ENCODE measurements at places on chromosomes 4 and X.

- ATAC-seq, result no peak
These were observed 407 bp upstream of the ZC4H2 start for GRCh38 chrX:64976673-64977040.

GRCh38 chr4:56692576-56692975, 11.5 kb upstream of the HOPX start:
- ATAC-seq, result no peak

DNA sequence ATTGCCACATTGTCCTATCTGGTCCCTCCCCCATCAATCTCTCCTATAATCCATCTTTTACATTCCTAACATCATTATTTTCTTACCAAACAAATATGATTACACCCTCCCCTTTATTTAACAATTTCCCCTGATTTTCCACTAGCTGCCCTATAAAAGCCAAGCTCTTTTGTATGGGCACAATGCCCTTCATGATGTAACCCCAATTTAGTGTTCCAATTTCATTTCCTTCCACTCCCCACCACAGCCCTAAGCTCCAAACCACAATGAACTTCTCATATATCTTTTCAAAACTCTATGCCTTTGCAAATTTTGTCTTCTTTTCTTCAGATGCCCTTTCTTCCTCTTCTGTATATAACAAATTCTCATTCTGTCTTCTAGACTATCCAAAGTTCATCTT, 39.5 kb upstream of the PTPN13 start:
- no peak for ATAC-seq

DNA sequence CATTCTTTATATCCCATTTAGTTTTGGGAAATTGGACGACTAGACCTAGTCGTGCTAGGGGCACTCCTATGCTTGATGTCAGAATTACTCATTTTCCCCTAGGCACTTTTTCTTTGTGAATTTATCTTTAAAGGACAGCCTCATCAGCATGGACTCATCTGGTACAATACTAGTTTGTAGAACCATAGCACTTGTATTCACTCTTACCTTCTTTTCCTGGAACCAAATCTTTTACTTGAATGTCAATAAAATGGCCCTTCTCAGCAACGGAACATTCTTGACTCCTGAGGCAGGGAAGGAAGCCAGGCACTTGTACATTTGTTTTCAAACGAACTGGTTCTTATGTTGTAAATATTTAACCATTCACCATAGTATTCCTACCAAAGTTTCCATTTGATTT, 187.1 kb downstream of the SHROOM3 start:
- ATAC-seq, result no peak

DNA sequence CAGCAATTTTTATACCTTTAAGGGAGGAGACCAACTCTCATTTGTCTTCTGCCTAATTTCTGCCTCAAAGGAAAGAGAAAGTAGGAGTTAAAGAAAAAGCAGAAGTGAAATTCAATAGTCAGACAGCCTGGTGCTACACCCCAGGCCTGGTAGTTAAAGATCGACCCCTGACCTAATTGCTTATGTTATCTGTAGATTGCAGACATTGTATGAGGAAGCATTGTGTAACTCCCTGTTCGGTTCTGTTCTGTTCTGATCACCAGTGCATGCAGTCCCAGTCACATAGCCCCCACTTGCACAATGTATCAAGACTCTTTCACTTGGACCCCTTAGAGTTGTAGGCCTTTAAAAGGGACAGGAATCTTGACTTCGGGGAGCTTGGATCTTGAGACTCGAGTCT, 335.9 kb upstream of the AR start:
- no peak for ATAC-seq

DNA sequence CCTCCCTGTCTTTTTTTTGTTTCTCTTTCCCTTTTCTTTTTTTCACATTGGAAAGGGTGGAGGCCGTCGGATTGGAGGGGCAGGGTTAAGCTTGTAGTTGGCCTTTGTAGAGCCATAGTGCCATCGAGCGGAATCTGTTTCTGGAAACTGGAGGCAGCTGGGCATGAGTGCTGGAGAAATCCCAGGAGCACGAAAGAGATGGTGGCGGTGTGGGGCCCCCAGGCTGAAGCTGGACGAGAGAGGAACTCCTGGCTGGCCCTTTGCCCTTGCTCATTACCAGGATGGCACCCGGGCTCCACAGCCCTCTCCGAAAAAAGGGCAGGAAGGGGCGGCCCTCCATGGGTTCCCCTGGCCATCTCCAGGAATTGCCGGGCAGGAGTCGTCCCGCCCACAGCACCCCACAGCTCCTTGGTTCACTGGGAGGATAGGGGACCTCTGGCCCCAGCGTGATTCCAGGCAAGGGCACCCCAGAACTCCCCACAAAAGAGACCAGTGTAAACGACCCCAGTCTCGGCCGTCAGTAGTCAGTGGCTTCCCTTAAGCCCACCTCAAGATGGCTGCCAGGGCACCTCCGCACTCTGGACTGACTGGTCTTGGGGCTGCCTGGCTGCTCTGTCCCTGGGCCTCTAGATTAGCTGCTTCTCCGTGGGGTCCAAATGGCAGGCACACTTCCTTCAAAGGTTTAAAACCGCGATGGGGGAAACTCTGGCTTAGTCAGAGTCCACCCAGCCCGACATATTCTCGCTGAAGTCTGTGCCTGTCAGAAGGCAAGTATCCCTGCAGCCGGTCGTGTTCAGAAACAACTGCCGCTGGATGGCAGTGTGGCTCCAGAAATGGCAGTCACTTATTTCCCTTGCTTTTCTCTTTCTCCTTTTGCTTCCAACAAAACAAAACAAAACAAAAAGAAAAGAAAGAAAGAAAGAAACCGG, 74.1 kb downstream of the NBDY start:
- ATAC-seq, result peak; percentile 70

DNA sequence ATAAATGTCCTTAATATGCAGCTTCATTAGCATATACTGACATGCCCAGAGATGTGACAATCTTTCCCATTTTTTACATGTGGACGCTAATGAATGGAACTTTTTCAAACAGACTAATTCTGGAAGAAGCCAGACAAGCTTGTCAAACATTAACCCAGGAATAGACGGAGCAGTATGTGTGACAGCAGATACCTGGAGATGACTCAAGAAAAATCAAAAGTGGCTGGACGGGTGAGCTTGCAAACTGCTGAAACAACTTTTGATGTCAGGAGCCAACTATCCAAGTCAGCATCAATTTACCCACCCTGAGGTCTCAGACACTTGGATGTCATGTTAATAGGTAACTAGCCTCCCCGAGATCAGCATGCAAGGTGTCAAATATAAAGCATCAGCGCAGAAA, 183.0 kb downstream of the PACRGL start:
- no peak for ATAC-seq

DNA sequence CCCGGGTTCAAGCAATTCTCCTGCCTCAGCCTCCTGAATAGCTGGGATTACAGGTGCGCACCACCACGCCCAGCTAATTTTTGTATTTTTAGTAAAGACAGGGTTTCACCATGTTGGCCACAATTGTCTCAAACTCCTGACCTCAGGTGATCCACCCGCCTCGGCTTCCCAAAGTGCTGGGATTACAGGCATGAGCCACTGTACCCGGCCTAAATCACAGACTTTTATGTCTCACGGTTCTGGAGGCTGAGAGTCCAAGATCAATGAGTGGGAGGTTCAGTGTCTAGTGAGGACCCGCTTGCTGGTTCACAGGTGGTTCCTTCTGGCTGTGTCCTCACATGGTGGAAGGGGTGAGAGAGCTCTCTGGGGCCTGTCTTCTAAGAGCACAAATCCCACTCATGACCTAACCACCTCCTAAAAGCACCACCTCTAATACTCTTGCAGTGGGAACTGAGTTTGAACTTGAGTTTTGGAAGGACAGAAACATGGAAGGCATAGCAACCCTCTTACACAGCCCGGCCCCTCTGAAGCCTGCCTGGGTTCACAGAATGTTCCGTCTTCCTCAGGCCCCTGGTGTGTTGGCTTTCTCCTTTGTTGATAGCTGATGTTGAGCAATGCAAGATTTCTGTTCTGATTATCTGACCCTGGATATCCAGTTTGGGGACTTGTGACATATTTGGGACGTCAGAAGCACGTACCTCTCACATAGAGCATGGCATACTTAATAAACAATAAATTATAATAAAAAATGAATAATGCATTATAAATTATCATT, 1.9 kb upstream of the AKAP17A start:
- no peak for ATAC-seq

DNA sequence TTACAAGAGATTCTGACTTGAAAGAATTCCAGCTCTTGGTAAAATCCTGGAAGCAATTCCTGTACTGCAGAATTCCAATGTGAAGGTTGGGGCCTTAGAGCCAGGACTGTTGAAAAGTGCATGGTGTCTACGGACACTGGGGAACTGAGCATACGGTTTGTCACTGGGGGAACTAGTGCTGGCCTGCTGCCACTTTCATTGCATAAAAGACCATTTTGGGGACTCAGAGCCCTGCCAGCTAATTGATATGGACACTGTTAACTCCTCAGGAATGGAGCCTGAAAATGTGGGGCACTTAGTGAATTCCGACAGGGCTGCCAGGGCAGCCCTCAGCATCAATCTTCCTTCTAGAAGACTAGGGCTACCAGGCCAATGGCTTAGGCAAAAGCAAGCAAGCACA, 55.9 kb downstream of the AMOT start:
- no peak for ATAC-seq

DNA sequence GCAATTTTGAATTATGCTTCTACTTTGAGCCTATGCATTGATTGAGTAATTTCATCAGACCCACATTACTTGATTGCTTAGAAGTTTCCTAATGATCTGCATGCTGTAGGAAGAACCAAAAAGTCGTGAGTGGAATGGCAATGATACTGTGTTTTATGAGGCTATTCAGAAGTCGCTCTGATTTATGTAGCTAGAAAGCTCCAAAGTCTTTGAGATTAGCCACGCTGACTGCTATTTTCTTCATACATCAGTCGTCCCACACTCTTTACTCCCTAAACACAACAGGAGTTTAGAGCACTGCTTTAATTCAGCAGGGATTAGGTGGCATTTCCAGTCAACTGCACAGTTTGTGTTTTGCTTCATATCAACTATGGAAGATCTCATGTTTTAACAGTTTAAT, 4.1 kb downstream of the GRID2 start:
- ATAC-seq, result no peak

DNA sequence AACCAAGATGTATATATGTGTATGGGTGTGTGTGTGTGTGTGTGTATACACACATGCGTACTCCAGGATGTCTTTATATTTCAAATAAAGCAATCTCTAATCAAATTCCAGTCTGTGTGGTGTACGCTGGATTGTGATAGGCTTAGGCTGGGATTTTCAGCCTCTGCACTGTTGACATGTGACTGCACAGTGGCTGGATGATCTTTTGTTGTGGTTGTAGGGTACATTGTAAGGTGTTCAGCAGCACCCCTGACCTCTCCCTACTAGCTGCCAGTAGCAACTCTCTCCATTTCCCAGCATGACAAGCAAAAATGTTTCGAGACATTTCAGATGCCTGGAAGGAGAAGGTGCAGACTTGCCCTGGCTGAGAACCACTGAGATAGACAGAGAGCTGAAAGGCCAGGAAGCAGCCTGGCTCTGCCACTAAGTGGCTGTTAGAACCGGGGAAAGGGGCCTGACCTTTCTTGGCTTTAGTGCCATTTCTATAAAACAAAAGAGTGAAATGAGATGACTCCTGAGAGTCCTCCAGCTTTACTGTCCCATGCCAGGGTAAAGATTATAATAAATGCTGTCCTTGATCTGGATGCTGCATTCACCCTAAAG, 10.5 kb downstream of the PGM2 start:
- ATAC-seq, result no peak

DNA sequence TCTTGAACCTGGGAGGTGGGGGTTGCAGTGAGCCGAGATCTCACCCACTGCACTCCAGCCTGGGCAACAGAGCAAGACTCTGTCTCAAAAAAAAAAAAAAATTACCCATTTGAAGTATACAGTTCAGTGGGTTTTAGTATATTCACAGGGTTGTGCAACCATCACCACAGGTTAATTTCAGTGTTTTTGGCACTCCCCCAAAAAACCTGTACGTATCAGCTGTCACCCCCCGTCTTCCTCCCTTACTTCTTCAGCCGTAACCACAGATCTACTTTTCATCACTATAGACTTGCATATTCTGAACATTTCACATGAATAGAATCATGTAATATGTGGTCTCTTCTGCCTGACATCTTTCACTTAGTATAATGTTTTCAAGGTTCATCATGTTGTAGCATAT, 11.7 kb upstream of the PTTG2 start:
- no peak for ATAC-seq

GRCh38 chr4:141909541-141909940, 273.2 kb downstream of the IL15 start:
- ATAC-seq, result no peak

GRCh38 chr4:21512353-21512752, 436.2 kb downstream of the KCNIP4 start:
- ATAC-seq, result peak; percentile 71

- peak; percentile 44 for ATAC-seq
These were observed 20.2 kb downstream of the FBXW7 start for GRCh38 chr4:152515678-152516077.

DNA sequence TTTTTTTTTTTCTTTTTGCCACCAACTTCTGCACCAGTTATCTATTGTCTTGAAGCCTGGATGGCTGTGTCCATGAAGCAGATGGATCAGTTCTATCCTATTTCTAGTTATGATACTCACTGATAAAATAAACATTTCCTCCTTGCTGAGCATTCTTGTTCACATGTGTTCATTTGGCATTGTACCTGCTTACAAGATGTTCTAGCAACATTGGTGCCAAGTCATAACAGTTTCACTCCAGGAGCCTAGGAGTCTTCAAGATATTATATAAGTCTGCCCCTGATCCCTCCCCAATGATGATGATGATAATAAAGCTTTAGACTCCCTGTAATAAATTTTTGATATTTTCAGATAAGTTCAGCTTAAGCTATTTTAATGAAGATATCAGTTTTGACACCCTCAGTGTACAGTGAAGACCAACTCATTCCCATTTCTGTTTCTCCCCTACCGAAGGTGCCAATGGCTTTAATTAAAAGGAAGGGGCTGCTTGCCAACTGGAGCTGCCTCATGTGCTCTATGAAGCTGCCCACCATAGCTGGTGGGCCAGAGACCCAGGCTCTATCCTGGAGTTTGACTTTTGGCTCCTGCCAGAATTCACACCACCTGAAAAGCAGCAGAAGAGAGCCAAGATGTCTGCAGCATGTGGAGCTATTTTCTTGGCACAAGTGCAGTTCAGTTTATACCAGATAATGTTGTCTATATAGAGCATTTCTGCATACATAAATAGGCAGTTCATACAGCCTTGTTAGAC, 265.4 kb upstream of the TET2 start:
- ATAC-seq, result no peak

GRCh38 chrX:34848281-34848680, 94.3 kb upstream of the FAM47B start:
- no peak for ATAC-seq

Data from motor neuron (in vitro differentiated cells).